ENCODE measurements at places on chromosomes 3 and 15.

GRCh38 chr15:69729167-69729748 is 276.6 kb downstream of the RPLP1 start:
- no peak for DNase-seq

GRCh38 chr15:85580879-85581278 is 200.5 kb downstream of the AKAP13 start:
- DNase-seq: no peak

- no peak for DNase-seq
These were observed 36.0 kb upstream of the IDH2 start for GRCh38 chr15:90138071-90138833.

DNA sequence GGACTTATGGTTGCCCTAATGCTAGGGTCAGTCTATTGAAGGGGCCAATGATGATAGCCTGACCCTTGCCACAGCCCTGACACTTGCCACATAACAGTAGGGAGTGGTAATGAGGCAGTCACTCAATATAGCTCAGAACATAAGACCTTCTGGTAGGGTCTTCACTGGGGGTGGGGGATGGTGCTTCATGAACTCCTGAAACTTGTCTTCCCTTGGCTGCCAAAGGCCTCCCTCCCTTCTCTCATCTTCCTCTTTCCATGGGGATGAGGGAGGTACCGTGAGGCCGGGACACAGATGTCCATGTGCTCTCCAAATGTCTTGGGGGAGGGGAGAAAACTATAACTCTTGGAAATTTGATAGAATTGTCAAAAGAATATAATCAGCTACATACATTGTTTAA is 21.1 kb upstream of the THSD4 start:
- no peak for DNase-seq

DNA sequence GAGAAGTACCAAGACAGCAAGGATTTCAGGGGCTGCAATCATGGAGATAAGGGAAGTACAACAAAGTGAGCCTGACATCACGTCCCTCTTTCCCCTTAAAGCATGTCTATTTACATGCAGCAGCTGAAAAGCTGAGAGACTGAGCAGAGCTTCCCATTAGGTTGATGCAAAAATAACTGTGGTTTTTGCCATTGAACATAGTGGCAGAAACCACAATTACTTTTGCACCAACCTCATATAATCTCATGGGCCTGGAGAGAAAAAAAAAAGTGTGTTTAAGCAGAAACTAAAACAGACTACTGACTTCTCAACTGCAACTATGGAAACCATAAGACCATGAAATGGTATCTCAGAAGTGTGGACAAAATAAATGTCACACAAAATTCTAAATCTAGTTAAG is 48.3 kb downstream of the CCDC12 start:
- DNase-seq: no peak

DNA sequence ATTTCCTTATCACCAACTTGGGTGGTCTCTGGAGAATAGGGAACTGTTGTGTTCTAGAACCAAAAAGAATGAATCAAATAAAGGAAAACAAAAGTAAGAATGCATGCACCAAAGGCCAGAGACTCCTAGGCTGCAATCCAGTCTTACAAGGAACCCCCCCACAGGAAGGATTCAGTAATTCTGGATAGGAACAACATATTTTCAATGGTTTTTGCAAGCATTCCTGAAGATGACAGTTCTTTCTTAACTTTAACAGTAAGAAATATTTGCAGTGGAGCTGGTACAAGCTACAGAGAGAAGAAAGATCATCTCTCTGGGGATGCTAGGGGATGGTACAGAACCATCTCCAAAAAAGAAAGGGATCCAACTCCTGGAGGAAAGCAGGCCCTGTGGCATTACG is 116.2 kb upstream of the CHRM5 start:
- no peak for DNase-seq

- DNase-seq: no peak
These were observed 73.3 kb downstream of the NSMCE3 start for GRCh38 chr15:29196290-29196689.

- no peak for DNase-seq
These were observed at the start of gene SLC25A38 for GRCh38 chr3:39383045-39383880. Gene SLC25A38 (plus strand): TSS chr3:39383370. CDS start chr3:39383725, 355 bp downstream.

DNA sequence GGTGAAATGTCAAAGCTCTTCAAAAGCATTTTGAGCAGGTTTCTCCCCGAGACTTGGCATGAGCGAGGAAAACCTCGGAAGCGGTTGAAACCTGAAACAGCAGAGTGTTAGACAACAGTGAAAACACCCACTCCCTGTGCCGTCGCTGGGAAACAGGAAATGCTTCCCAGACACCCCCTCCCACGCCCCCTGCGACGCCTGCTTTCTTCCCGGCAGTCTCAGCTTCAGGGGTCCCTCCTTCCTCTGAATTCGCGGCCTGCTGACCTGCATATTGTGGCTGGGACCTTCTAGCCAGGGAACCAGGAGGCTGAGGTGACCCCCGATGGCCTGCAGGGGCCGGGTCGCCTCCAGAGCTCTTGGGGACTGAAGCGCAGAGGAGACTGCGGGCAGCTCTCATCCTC is 250.6 kb upstream of the LYSMD4 start:
- no peak for DNase-seq

DNA sequence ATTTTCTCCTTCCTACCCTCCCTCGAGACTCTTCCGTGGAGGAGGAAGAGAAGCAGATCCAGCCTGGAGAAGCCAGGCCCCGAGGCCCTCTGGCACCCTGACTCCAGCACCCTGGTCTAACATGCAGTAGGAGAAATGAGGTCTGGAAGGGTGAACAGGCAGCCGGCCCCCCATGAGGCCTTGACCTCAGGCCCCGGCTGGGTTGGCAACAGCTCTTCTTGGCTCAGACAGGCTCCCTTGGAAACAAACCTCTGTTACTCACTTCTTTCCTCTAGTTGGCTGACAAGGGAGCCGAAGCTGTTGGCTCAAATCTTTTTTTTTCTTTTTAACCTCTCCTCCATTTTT is 73.4 kb downstream of the CPN2 start:
- DNase-seq: no peak

DNA sequence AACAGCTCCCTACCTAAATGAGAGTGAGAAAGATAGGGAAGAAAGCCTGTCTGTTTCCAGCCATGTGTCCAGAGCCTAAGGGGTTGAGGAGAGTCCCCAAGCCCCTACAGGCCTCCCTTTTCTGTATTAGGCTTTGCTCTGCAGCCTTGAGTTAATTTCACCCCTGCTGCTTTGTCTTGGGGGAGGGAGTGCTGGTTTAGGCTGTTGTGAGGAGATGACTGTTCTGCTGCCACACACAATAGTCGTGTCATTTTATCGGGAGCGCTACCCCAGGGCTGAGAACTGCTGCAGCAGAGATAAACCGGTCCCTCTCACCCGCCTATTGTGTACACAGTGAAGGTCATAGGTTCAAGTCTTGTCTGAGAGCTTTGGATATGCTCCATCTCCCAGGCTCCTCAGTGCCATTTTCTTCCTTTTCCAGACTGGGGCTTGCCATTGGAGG is 1.4 kb downstream of the ZNF609 start:
- DNase-seq: no peak

GRCh38 chr3:23183731-23184130 is 19.4 kb upstream of the UBE2E2 start:
- peak; percentile 71 for DNase-seq

DNA sequence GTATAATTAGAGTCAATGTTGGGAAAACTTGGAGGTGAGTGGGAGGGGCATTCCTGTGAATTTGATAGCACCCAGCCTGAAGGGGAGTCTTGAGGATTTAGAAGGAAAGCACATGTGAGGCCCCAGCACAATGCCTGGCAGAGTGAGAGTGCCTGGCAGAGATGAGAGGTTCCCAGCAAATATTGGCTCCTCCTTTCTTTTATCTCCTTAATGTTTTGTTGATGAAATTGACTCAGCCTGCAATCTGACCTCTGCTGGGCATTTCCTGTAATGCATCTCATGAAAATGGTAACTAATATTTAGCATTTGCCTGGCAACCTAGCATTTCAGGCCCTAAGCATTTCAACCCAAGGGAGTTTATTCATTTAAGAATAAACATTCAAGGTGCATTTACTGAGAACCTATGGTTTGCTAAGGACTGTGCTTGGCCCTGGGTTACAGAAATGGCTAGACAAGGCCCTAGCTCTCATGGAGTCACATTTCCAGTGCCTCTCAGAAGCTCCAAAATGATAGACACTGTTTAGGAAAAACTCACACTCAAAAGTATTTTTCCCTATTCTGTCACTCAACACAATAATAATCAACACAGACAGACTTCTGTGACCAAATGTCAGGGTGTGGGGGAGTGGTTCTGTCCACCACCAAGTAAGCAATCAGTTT is 19.0 kb downstream of the PDHB start:
- peak; percentile 36 for DNase-seq

- DNase-seq: no peak
These were observed 30.0 kb downstream of the SHQ1 start for GRCh38 chr3:72818092-72818773.

- no peak for DNase-seq
These were observed 1121.2 kb downstream of the SI start for GRCh38 chr3:163957072-163957471.

- DNase-seq: peak; percentile 32
These were observed 18.8 kb upstream of the IQSEC1 start for GRCh38 chr3:13091898-13092611.

- DNase-seq: no peak
These were observed 47.3 kb downstream of the ITGA11 start for GRCh38 chr15:68384451-68385239.

GRCh38 chr15:45199136-45199810 is 11.5 kb upstream of the SHF start:
- no peak for DNase-seq

- DNase-seq: no peak
These were observed 177.2 kb upstream of the THBS1 start for GRCh38 chr15:39403640-39404117.

DNA sequence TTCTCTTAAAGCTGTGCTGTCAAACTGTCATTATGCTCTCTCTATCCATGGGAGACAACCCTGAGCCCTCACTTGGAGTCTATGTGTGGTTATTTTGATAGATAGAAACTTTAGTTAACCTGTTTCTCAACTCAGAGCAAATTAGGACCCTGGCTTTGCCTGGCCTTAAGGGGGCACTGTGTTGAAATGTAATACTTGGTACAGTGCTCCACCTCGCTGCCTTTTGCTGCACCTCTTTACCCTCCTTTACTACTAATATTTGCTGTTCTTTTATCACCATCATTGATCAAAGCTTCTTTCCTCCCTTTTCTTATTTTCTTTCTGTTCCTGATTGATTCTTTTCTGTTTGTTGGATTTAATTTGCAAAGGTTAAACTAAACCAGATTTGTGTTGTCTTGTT is 34.3 kb downstream of the STT3B start:
- no peak for DNase-seq

DNA sequence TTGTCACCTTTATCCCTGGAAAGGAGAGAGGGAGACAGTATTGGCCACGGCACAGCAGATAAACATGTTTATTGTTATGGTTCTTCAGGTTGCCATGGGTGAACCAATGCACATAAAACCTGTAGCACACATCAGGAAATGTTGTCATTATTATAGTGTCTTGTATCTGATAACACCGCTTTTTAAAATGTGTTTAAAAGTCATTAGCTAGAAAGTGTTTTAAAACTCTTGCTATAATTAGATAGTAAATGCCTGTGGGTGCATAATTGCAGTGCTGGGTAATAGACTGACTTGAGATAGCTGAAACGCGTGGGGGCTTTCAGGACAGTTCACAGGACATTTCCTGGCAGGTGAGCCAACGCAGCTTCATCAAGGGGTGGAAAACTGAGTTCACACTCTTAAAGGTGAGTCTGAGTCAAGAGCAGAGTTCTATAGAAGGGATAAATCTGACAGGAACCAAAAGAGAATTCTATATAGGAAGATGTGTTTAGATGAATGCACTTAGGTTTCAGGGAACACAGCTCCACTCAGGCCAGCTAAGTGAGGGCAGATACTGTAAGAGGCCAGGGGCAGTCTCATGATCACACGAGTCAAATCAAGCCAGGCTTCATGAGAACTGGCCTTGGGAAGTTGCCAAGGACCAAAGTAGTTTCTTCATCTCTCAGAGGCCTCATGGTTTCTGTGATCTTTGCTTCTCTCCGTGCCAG is 35.6 kb upstream of the PPP4R2 start:
- DNase-seq: no peak

DNA sequence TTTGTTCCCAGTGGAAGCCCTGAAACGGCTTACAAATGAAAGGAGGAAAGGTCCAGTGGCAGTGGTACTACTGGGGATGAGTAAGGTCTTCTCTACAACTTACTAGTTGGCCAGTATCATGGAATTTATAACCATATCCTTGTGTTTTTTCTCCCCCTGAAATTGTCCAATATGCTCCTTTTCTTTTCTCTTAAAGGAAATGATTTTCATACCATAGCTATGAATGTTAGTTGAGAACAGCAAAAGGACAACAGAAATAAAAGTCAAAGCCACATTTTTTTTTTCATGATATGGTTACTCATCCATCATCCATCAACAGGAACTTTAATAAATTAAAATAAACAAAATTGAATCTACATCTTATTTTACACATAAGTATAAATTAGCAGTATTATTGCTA is 450.4 kb downstream of the MFSD1 start:
- no peak for DNase-seq

DNA sequence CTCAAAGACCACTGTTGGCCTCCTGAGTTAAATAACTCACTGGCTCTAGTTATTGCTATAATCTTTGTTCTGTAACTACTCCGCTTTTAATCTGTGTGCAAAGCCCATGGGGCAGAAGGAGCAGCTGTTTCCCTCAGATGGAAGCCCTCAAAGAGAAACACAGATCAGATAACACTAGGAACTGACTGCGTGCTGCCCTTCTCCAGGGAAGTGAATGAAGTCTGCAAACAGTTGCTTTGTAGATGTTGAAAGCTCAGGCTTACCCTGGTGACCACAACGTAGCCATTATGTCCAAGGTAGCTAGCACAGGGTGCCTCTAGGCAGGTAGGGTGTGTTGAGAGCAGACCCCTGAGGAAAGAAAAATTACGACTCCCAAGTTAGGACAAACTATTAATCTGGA is 152.3 kb upstream of the STAC start:
- DNase-seq: no peak

- DNase-seq: no peak
These were observed 41.6 kb upstream of the CLSTN2 start for GRCh38 chr3:139893267-139893962.

DNA sequence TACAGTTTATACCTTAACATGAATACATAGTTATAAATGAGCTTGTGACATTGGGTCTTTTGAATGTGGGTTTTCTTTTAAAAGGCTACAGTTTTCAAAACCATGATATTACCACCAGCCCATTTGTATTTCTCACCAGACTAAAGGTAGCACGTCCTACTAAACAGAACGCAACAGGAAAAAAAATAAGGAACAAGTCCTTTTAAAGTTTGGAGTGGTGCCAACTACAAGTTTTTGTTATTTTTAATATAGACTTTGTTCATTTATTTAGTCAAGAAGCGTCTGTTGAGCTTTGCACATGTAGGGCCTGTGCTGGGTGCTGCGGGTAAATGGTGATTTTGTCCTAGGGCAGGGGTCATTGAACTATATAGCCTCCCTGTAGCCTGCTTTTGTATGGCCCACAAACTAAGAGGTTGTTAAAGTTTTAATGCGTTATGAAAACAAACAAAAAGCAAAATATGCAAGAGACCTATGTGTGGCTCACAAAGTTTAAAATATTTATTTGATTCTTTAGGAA is 164.4 kb downstream of the GHSR start:
- no peak for DNase-seq

All from SW 1271 (cell line).